WTC11 (cell line): ENCODE measurements at places on chromosomes 6 and 20. TPM values are rescaled to one million over a fixed set of nuclear protein-coding genes. Genes with fewer than 3 reads are reported as not detected.
A peak's percentile ranks its signal among the peaks of the same experiment; 100 is the strongest.

GRCh38 chr20:11499101-11499634 is 418.5 kb upstream of the BTBD3 start:
- H3K36me3 ChIP-seq, result peaks cover 3% of the 10 kb centered on the region
- peaks cover 37% of the 10 kb centered on the region for H3K4me1 ChIP-seq
- no peaks in the 10 kb centered on the region for H3K27me3 ChIP-seq
- H3K4me3 ChIP-seq, result no peak overlapping the region
- no peak overlapping the region for H3K27ac ChIP-seq
- no peak for DNase-seq

DNA sequence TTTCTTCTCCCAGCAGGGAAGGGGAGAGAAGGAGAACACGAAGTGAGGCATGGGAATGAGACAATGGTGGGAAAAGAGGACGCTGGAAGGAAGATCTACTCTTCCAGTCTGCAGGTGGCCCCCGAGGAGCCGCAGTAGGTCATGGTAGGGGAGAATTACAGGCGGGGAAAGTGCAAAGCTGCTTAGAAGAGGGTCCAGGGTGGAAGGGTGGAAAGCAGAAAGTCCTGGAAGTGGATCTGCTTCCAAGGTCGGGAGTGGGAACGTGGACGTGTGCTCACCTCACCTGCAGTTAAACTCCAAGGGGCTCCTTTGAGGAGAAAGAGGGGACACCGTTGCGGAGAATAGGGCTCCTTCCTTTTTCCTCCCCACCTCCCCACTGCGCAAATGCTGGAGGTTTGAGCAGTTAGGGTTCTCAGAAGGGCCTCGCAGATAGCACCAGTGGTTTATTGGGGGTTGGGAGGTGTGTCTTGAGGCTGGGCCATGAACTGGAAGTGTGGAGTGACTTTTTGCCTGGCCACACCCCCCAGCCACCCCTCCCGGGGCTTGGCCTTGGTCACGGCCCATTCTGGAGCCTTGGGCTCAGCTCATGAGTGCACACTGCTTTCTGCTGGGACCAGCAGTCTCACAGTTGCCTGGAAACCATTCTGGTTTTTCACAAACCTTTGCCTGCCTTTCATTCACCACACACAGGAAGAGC is 100.4 kb upstream of the MLN start:
- H3K27me3 ChIP-seq, result peaks cover 5% of the 10 kb centered on the region
- H3K27ac ChIP-seq, result no peak overlapping the region
- H3K36me3 ChIP-seq, result no peaks in the 10 kb centered on the region
- H3K4me1 ChIP-seq, result peaks cover 21% of the 10 kb centered on the region

- peaks cover 2% of the 10 kb centered on the region; the same call in 1 of the 2 replicates for H3K27me3 ChIP-seq
- peaks cover 9% of the 10 kb centered on the region for H3K4me1 ChIP-seq
- H3K27ac ChIP-seq, result peak overlapping the region; percentile 38; the same call in 1 of the 2 replicates
- DNase-seq, result no peak
- 0 out of 2 replicates have a peak, but pooled peaks cover 7% of the 10 kb centered on the region for H3K36me3 ChIP-seq
Measured at GRCh38 chr6:164502833-164503232, 806.6 kb downstream of the C6orf118 start.

DNA sequence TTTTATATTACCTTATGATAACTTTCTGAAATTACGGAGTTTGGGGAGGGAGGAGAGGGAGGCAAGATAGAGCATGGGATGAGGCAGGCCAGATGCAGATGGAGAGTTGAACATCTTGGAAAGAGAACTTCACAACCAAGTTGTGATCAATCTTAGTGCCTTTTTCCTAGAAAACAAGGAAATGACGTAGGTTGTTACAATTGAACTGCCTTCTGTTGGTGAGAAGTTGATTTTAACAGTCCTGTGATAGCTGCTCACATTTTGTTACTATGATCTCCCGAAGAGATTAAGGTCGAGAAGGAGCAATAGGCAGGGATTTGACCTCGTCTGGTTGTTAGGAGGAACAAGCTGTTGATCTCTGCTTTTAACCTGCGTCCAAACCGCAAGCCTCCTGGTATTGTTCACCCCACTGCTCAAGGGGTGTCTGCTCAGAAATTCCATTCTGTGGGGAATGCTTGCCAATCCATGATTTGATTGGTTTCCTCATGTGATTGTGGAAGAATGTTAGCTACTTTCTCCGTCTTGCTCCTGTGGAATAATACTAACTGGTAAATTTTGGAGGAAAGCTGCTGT is 35.1 kb downstream of the TIAM2 start:
- H3K27ac ChIP-seq, result peak overlapping the region; percentile 63
- no peak for DNase-seq
- H3K4me3 ChIP-seq, result no peak overlapping the region
- H3K27me3 ChIP-seq, result no peaks in the 10 kb centered on the region

DNA sequence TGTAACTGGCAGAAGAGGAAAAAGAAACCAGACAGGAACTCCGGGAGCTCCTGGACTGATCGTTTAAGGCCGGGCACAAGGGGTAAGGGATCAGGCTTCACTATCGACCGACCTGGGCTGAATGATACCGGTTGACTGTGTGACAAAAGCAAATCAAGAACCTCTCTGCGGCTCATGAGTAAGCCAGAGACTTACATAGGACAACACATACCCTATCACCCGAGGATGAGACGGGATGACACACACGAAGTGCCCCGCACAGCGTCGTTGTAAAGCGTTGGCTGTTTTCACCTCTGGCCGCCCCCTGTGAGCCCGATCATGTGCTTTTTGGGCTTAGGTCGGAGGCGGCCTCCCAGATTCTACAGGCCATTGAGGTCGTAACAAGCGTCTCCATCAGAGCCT is 695 bp upstream of the TGIF2 start:
- peak overlapping the region; percentile 99 for H3K27ac ChIP-seq
- H3K36me3 ChIP-seq, result peaks cover 4% of the 10 kb centered on the region; the same call in 1 of the 2 replicates
- no peak for DNase-seq
- H3K4me3 ChIP-seq, result peak overlapping the region; percentile 80
- peaks cover 59% of the 10 kb centered on the region for H3K4me1 ChIP-seq

- H3K27me3 ChIP-seq, result no peaks in the 10 kb centered on the region
- no peaks in the 10 kb centered on the region for H3K36me3 ChIP-seq
- no peak overlapping the region for H3K27ac ChIP-seq
- DNase-seq, result no peak
- no peak overlapping the region for H3K4me3 ChIP-seq
Measured at GRCh38 chr6:125818225-125818657, 27.5 kb downstream of the NCOA7 start.

DNA sequence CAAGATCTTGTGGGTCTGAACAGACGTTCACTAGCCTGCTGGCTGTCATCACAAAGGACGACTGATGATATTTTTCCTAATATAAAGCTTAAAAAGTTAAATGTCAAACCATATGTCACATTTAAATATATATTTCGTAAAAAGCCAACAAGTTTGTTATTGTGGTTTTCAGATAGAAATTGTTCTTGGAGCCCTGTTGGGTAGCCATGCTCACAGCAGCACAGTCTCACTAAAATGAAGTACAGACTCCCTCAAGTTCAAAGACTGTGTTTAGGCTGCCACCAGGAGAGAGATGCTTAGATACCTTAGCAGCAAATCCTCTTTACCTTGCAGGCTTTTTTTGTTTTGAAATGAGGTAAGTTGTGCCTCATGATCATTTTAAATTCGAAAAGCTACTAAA is 17.8 kb downstream of the EEF1E1 start:
- H3K27me3 ChIP-seq, result no peaks in the 10 kb centered on the region
- peaks cover 64% of the 10 kb centered on the region for H3K36me3 ChIP-seq
- no peak for DNase-seq
- peaks cover 25% of the 10 kb centered on the region for H3K4me1 ChIP-seq
- H3K27ac ChIP-seq, result no peak overlapping the region

GRCh38 chr6:3808199-3808598 is 41.0 kb upstream of the FAM50B start:
- DNase-seq, result no peak
- H3K4me3 ChIP-seq, result no peak overlapping the region
- peaks cover 1% of the 10 kb centered on the region for H3K4me1 ChIP-seq

DNA sequence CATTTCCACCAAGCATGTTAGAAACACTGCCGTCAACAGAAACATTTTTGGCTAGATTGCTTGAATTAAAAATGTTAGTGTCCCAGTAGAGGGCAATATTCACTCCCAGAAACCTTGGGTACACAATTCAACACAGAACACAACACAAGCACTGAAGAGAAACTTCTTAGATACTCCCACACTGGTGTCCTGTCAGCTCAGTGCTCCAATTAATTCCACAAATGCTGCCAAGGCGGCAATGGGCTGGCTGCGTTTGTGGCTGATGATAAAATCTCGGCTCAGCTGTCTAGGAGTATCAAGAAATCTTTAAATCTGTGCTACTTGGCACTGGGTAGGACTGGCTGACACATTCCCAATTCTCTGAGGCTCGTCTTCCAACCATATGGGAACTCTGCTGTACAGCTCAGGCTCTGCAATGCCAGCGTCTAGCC is 39.3 kb downstream of the BEND3 start:
- H3K4me1 ChIP-seq, result peaks cover 10% of the 10 kb centered on the region
- no peak for DNase-seq
- no peak overlapping the region for H3K4me3 ChIP-seq
- peaks cover 26% of the 10 kb centered on the region for H3K36me3 ChIP-seq
- peak overlapping the region; percentile 87 for H3K27ac ChIP-seq

- peaks cover 29% of the 10 kb centered on the region for H3K36me3 ChIP-seq
- H3K4me1 ChIP-seq, result no peaks in the 10 kb centered on the region; the same call in 1 of the 2 replicates
- H3K27me3 ChIP-seq, result no peaks in the 10 kb centered on the region
- no peak overlapping the region for H3K4me3 ChIP-seq
- no peak for DNase-seq
- H3K27ac ChIP-seq, result peak overlapping the region; percentile 46; the same call in 1 of the 2 replicates
Measured at GRCh38 chr6:149383371-149383770, 16.7 kb upstream of the SUMO4 start.

DNA sequence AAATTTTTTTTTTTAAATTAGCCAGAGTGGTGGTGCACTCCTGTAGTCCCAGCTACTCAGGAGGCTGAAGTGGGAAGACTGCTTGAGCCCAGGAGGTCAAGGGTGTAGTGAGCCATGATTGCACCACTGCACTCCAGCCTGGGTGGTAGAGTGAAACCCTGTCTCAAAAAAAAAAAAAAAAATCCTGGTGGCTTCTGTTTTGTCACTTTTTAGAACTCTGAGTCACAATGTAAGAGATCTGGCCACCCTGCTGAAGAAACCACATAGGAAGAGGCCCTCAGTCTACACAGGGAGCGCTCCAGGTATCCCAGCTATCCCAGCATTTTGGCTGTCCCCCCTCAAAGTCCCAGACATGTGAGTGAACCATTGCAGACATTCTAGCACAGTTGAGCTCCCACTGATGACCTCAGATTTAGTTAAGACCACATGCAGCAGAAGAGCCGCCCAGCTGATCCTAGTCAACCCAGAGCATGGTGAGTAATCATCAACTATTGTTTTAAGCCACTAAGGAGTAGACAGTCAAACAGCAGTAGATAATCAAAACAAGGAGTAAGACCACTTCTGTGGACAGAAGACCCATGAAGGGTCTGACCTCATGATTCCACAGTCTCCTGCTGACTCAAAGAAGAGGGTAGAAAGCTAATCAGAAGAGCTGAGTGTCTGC is 12.7 kb upstream of the ARFGEF2 start:
- peaks cover 9% of the 10 kb centered on the region for H3K27me3 ChIP-seq
- peaks cover 8% of the 10 kb centered on the region for H3K36me3 ChIP-seq
- DNase-seq, result no peak
- no peak overlapping the region for H3K4me3 ChIP-seq
- no peak overlapping the region for H3K27ac ChIP-seq
- H3K4me1 ChIP-seq, result peaks cover 7% of the 10 kb centered on the region

- no peak for DNase-seq
- no peak overlapping the region for H3K4me3 ChIP-seq
- peaks cover 10% of the 10 kb centered on the region for H3K4me1 ChIP-seq
- H3K27me3 ChIP-seq, result no peaks in the 10 kb centered on the region; the same call in 1 of the 2 replicates
Measured at GRCh38 chr6:170441316-170441715, 111.8 kb downstream of the PSMB1 start.

GRCh38 chr20:5195655-5196054 is 68.8 kb downstream of the CDS2 start:
- peaks cover 15% of the 10 kb centered on the region for H3K4me1 ChIP-seq
- DNase-seq, result no peak
- H3K27ac ChIP-seq, result no peak overlapping the region
- no peak overlapping the region for H3K4me3 ChIP-seq
- peaks cover 21% of the 10 kb centered on the region; the same call in 1 of the 2 replicates for H3K36me3 ChIP-seq

DNA sequence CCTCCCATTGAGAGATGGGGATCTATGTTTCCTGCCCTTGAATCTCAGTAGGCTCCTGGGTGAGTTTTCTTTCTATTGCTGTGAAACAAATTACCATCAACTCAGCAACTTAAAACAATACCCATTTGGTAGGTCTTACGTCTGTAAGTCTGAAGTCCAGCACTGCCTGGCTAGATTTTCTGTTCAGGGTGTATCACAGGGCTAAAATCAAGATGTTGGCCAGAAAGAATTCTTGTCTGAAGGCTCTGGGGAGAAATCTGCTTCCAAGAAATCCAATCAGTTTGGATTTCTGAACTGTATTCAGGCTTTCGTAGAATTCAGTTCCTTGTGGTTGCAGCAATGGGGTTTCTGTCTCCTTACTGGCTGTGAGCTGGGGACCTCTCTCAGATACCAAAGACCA is 99.6 kb upstream of the SLC24A3 start:
- DNase-seq, result no peak
- H3K4me1 ChIP-seq, result no peaks in the 10 kb centered on the region
- no peak overlapping the region for H3K4me3 ChIP-seq

DNA sequence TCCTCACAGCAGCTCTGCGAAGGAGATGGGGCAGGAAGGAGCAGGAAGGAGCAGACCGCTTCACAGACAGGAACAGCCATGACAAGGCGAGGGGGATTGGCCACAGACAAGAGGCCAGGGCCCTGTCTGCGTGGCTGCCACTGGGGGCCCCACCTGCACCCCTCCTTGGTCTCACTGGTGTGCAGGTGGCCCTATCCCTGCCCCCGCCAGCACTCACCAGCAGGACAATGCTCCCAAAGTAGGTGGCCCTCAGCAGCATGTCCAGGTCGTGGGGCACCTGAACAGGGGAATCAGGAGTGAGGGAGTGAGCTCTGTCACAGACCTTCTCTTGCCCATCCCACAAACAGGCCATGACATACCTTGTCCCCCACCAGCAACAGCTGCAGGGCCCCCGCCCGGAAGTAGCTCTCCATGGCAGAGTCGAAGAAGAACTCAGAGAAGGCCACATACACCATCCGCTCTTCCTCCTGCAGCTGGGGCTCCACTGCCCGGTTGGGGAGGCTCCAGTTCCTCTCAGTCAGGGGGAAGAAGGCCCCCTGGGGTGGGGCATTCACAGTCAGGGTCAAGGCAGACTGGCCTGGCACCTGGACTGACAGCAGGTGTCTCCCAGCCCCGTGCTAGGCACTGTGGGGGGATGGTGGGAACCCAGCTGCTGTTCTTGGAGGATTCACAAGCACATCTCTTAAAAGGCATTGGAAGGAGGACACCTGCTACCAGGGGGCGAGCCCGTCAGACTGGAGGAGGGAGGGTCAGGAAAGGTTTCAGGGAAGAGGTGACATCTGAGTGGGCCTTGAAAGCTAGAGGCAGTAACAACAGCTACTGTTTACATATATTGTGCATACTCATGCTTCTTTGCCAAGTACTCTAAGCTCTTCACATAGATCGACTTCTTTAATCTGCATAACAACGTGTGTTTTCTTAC is 7.1 kb downstream of the PLTP start:
- peaks cover 60% of the 10 kb centered on the region for H3K36me3 ChIP-seq
- H3K4me3 ChIP-seq, result no peak overlapping the region
- DNase-seq, result no peak
- no peak overlapping the region for H3K27ac ChIP-seq
- H3K4me1 ChIP-seq, result peaks cover 2% of the 10 kb centered on the region; the same call in 1 of the 2 replicates

The SLC32A1 gene
- total RNA-seq, result 0.09 to 0.37 TPM (median 0.25 TPM) in 3 replicates

The CRISP2 gene
- total RNA-seq, result not detected in 3 replicates

The RIPOR3 gene
- total RNA-seq, result 5.4 to 6.5 TPM (median 6.0 TPM) in 3 replicates

The UBE3D gene
- 14.0 to 17.4 TPM (median 14.7 TPM) in 3 replicates for total RNA-seq

The CTAGE9 gene
- 0.09 TPM in 1 of 3 replicates, not detected in the others for total RNA-seq

The TP53TG5 gene
- total RNA-seq, result 0.37 to 0.85 TPM in 2 of 3 replicates, not detected in the other
